ENCODE measurements at places on chromosomes 4 and X.

GRCh38 chrX:109862433-109862832 is 129.4 kb upstream of the ACSL4 start:
- no peak for ATAC-seq

- no peak for ATAC-seq
These were observed 67.2 kb upstream of the HOPX start for GRCh38 chr4:56748271-56748670.

DNA sequence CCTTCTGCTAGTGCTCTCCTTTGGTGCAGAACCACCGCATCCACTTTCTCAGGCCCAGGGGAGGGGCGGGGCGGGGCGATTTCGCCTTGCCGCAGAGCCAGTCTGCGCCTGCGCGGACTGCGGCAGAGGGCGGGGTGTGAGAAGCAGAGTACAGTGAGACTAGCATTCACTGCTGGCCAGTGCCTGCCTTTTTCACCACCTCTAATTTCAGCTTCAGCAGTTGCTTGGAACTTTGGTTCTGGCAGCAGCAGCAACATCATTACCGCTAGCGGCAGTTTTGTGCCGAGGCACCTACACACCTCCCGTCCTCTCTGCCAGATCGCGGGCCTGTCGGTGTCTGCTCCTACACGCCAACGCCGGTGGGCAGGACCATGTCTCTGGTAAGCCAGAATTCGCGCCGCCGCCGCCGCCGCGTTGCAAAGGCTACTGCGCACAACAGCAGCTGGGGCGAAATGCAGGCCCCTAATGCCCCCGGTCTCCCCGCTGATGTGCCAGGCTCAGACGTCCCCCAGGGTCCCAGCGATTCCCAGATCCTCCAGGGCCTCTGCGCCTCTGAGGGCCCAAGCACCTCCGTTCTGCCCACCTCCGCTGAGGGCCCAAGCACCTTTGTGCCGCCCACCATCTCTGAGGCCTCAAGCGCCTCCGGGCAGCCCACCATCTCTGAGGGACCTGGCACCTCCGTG is at the start of gene MAGEE1:
MAGEE1 (plus strand) TSS at position 151 of the 683 bp plus-strand sequence; CDS start at position 372, 221 bp downstream.
- ATAC-seq, result peak; percentile 86

DNA sequence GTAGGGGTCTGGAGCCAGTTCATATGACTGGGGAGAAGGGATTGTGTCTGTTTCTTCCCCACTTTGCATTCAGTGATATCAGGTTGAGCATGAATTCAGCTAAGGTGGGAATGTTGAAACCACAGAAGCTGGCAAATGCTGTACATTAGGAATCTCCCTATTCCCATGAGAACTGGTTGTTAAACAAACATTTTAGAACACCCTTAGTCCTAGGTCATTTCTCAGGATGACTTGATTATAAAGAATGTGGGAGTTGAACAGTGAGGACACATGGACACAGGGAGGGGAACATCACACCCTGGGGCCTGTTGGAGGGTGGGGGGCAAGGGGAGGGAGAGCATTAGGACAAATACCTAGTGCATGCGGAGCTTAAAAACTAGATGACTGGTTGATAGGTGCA is 62.6 kb upstream of the LIMCH1 start:
- no peak for ATAC-seq

DNA sequence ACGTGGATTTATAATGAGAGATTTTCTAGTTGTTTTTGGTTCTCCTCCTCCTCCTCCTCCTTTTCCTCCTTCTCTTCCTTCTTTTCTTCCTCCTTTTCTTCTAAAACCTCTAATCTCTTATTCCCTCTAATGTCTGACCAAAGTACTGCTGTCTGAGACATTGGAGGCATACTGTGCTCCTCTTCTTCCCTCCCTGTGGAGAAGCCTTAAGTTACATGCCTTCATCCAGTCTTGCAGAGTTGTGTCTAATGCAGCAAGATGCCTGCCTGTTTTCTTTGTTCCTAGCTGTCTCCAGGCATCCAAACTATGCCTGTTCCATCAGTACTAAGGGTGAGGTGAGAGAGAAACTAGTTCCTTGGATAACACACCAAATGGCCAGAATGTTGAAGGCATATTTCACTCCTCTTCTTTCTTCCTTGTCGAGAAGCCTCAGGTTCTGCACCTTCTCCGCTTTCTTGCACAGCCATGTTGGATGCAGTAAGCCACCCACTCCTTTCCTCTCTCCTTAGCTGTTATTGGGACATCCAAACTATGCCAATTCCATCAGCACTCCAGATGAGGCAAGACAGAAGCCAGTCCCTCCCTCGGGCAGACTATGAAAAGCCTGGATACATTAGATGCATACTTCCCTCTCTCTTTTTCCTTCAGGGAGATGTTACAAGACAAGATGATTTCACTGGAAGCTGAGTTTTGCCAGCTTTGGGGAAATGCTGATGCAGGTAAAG is 285.7 kb upstream of the TRAM1L1 start:
- ATAC-seq, result no peak

GRCh38 chr4:153483432-153484418 is 17.6 kb downstream of the TMEM131L start:
- ATAC-seq, result no peak

- no peak for ATAC-seq
These were observed 9.4 kb upstream of the AFP start for GRCh38 chr4:73426666-73427065.

- no peak for ATAC-seq
These were observed 465.2 kb upstream of the BOD1L1 start for GRCh38 chr4:14092741-14093140.

- ATAC-seq, result no peak
These were observed 26.1 kb upstream of the IGFBP7 start for GRCh38 chr4:57136281-57136680.

GRCh38 chr4:109266236-109266635 is 36.2 kb downstream of the COL25A1 start:
- no peak for ATAC-seq

- ATAC-seq, result no peak
These were observed 55.5 kb downstream of the VCX3B start for GRCh38 chrX:8520178-8520577.

- no peak for ATAC-seq
These were observed 2.5 kb upstream of the BRWD3 start for GRCh38 chrX:80812176-80812575.

DNA sequence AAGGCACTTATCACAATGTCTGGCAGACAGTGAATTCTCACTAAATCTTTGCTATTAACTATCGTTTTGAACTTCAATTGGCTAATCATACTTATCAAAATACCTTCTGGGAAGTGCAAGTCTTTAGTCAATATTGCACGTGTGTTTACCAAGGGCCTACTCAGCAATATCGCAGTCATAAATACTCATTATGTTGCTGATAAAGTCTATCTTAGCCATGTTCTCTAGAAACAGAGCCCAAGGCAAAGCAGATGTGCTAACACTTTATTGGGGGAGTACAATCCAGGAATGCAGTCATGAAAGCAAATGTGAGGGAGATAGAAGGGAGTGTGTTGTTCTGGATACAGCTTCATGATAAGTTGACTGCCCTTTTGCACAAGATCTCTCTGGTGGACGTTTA is 90.5 kb downstream of the FBXO8 start:
- no peak for ATAC-seq

DNA sequence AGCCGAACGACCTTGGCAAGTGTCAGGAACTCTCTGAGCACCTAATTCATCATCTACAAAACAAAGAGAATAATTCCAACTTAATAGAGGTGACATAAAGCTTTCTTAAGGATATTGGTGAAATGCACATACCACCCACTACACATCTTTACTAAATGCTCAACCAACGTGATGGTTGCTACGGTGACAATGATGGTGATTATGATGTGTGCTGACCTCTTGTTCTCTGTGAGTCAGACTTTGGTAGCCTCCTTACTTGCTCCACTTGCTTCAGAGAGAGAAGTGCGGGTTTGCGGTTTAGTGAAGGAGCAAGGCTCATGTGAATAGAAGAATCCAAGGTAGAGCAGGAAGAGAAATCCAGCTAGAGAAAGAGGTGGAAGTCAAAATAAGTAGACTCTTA is 52.8 kb upstream of the CLNK start:
- ATAC-seq, result peak; percentile 38

- ATAC-seq, result no peak
These were observed 1115.3 kb downstream of the PDHA2 start for GRCh38 chr4:96955226-96955625.

DNA sequence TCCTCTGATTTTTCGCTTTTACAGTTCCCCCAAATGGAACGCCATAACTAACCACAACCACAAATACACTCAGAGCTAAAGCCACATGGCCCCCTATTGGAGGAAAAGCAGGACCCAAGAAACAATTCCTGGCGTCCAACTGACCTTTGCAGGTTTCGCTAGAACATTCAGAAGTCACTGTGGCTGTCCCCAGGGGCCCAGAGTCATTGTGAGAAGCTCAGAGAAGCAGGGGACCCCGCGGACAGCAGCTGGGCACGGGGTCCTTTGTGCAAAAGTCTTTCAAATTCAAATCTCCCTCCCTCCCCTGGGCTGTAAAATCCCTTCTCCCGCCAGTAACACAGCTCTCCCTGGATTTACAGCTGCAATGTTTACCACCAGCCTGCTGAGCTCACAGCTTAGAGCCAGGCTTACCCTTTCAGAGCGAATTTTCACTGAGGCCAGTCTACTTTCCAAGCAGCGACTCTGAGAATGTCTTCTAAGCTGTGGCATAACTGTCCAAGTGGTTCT is 214.8 kb downstream of the CRLF2 start:
- ATAC-seq, result no peak

- ATAC-seq, result peak; percentile 32
These were observed 40.6 kb downstream of the GABRB1 start for GRCh38 chr4:47071901-47072341.

- ATAC-seq, result no peak
These were observed 765.0 kb upstream of the DIAPH2 start for GRCh38 chrX:95919605-95920004.

- ATAC-seq, result peak; percentile 94
These were observed 125.7 kb upstream of the NAP1L5 start for GRCh38 chr4:88823058-88823919.

DNA sequence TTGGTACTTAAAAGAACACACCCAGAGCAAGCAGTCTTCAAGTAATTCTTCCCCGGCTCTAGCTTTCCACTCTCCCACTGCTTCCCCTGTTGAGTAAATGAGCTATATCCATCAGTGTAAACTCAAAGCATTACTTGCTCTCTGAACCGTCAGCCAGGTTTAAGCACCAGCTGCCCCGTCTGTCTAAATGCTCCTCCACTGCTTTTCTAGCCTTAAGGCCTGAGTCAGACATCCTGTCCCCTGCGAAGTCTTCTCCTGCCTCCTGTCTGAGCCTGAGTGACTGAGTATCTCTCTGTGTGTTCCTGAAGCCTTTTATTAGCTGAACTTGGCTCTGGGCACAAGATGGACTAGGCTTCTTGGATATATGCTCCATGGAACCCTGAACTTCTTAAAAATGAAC is 205.1 kb downstream of the STK32B start:
- ATAC-seq, result no peak

DNA sequence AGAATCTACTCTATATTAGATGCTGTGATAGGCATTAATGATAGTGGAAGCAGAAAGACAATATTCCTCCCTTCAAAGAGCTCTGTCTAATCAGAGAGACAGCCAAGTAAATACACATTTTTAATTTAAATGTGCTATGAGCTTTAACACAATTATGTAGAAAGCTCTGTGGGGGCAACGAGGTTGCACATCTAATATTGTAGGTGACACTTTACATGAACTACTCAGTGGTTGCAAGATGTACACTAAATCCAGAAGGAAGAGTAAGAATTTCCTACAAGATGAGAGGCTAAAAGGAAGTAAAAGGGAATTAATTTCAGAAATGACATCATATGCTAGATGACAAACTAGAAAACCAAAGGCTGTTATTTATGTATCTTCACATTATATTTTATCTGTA is 120.9 kb downstream of the SPCS3 start:
- ATAC-seq, result no peak

DNA sequence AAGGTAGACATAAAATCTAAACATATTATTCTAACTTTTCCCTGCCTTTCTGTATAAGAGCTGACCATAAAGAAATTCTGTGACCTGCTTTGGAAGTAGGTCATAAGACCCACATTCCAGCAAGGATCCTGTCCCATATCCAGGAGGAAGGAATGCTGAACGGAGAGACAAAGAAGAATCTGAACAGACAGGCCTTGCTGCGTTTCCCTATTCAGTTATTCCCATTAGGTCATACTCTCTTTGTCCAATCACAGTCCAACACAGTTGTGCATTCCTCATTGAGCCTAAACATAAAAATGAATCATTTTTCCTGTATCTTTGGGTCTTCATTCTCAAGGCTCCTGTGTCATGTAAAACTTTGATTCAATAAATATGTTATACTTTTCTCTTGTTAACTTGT is 287.6 kb upstream of the TAPT1 start:
- ATAC-seq, result no peak

DNA sequence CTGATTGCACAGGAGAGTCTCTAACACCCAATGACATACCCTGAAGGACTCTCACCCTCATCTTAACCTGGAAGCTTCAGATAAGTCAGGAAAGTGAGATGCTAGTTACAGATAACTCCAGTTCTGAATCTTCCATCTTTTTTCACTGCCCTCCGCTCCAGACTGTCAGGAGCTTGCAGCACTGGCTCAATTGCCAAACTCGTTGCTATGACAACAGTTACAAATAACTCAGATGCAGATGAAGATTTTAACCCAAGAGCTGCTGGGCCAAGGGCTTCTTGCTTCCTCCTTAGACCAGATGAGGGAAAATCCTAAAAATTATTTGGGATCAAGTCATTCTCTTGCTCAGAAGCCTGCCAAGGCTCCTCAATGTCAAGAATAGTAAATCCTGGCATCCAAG is 109.1 kb upstream of the HUWE1 start:
- no peak for ATAC-seq

DNA sequence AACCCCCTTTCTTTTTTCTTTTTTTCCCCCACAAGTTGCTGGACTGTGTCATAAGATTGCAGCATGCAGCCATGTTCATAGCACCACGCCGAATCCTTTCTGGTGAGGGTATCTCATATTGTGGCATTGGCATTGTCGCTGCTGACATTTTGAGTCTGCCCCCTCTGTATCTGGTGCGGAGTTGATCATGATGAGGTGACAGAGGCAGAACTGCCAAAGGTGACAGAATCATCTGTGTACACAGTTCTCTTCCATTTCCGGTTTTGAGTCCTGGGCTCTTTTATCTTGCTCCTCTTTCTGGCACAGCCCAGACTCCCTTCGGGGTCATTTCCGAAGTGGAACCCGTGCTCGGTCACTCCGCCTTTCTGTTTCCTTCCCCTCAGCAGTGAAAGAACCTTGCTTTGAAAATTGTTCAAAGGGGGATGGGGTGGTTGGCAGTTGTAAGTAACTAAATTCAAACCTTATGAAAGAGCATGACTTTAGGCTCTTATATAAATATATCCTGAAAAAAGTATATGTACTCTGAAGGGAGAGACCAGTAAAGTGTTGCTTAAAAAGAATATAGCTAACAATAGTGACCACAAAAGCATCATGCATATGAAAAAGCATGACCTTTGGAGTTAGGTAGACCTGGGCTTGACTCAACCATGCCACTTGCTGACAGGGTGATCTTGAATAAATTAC is 55.0 kb upstream of the BMP2K start:
- ATAC-seq, result peak; percentile 91

Measured in activated T-helper 17 cell treated with anti-CD3 and anti-CD28 coated beads, Interleukin-2, amount 50 U/mL, for 72 hours (primary cell).